ENCODE measurements at places on chromosomes 7 and 10. TPM values are rescaled to one million over a fixed set of nuclear protein-coding genes. Genes with fewer than 3 reads are reported as not detected.

Gene ACTA2
- total RNA-seq = 2,259 TPM

Gene GPR158
- total RNA-seq = 0.09 TPM

Gene PRPS1L1
- total RNA-seq = not detected

Gene VSTM4
- 13.1 TPM for total RNA-seq

Gene KCNIP2
- total RNA-seq = 2.5 TPM

Gene TSPAN13
- 118 TPM for total RNA-seq

Gene FFAR4
- total RNA-seq = 6.1 TPM

Gene PRR15
- total RNA-seq = 46.1 TPM

Gene TAS2R5
- total RNA-seq = 1.2 TPM

Gene ZYX
- total RNA-seq = 276 TPM

Gene SEC31B
- 13.5 TPM for total RNA-seq

Gene PNLIP
- 5.4 TPM for total RNA-seq

Gene UCMA
- total RNA-seq = not detected

Gene EEPD1
- 40.1 TPM for total RNA-seq

Gene DRGX
- total RNA-seq = not detected

Gene PRRT4
- 0.63 TPM for total RNA-seq

Gene POLR2J2
- 12.6 TPM for total RNA-seq

Gene NODAL
- 0.12 TPM for total RNA-seq

Gene CYP26C1
- 0.06 TPM for total RNA-seq

Gene IKZF1
- 17.4 TPM for total RNA-seq

Gene CTAGE6
- 0.60 TPM for total RNA-seq
